ENCODE measurements at places on chromosomes 5 and 9.

DNA sequence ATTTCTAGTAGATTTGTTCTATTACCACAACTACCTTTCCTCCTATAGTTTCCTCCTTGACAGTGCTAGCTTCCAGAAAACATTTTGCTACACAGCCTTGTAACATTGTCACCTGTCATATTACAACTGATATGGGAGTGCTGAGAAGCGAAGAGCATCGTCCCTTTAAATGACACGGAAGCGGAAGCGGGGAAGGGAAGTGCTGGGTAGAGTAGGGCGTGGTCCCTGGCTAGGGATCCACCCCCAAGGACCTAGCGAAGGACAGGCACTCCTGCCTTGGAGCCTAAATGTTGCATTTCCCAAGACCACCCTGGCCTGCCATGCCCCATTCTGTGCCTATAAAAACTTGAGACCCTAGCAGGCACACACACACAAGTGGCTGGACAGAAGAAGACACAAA is 57.4 kb upstream of the RANBP6 start:
- H3K27me3 ChIP-seq, result no peaks in the 10 kb centered on the region
- H3K27ac ChIP-seq, result no peak overlapping the region
- H3K4me1 ChIP-seq, result no peaks in the 10 kb centered on the region
- H3K4me3 ChIP-seq, result no peak overlapping the region
- no peak for DNase-seq

DNA sequence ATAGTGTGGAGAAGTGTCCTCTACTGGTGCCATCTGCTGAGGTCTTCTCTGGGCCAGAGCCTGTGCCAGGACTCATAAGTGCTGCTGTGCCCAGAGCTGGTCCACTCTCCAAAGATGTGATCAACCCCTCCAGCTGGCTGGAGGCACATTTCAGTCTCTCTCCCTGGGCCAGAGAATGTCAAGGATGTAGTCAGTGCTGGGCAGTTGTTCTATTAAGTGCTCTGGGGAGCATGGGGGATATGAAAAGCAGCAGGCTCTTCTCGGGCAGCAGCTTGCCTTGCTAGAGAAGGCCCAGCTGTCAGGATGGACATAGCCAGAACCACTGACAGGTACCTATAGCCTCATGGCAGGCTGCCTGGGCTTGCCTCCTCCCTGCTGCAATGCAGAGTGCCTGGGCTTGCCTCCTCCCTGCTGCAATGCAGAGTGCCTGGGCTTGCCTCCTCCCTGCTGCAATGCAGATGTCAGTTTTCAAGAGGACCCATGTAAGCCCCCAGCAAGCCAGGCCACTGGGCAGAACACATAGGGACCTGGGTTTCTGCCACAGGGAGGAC is 157.2 kb upstream of the PANK3 start:
- DNase-seq, result no peak
- no peak overlapping the region for H3K27ac ChIP-seq
- H3K36me3 ChIP-seq, result no peaks in the 10 kb centered on the region
- H3K4me1 ChIP-seq, result no peaks in the 10 kb centered on the region

DNA sequence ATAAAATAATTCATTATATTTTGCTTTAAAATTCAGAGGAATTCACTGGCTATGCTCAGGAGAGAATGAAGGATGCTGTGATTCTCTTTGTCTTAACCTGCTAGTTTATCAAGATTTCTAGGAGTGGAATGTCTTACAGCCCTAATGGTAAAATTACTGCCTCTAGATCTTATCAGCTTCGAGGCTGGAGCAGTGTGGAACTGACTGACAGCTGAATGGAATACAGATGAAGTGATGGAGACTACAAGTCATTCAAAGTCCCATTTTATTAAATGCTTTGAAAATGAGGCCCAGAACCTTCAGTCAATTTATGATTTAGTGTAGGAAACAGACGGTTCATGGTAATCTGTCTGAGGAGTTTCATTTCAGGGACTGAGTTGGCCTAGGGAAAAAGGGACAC is 202.1 kb downstream of the RFX3 start:
- DNase-seq, result no peak
- H3K27ac ChIP-seq, result no peak overlapping the region
- H3K36me3 ChIP-seq, result no peaks in the 10 kb centered on the region
- no peak overlapping the region for H3K4me3 ChIP-seq

- peak overlapping the region; percentile 86 for H3K4me3 ChIP-seq
- H3K4me1 ChIP-seq, result peaks cover 23% of the 10 kb centered on the region
- peak overlapping the region; percentile 94 for H3K27ac ChIP-seq
- DNase-seq, result no peak
- no peaks in the 10 kb centered on the region for H3K36me3 ChIP-seq
These were observed 844 bp upstream of the MCCC2 start for GRCh38 chr5:71586052-71586940.

- no peak overlapping the region for H3K27ac ChIP-seq
- no peaks in the 10 kb centered on the region for H3K36me3 ChIP-seq
- no peak overlapping the region for H3K4me3 ChIP-seq
- H3K27me3 ChIP-seq, result no peaks in the 10 kb centered on the region
- no peaks in the 10 kb centered on the region for H3K4me1 ChIP-seq
These were observed 13.9 kb upstream of the ANKRD18A start for GRCh38 chr9:38634315-38634714.

DNA sequence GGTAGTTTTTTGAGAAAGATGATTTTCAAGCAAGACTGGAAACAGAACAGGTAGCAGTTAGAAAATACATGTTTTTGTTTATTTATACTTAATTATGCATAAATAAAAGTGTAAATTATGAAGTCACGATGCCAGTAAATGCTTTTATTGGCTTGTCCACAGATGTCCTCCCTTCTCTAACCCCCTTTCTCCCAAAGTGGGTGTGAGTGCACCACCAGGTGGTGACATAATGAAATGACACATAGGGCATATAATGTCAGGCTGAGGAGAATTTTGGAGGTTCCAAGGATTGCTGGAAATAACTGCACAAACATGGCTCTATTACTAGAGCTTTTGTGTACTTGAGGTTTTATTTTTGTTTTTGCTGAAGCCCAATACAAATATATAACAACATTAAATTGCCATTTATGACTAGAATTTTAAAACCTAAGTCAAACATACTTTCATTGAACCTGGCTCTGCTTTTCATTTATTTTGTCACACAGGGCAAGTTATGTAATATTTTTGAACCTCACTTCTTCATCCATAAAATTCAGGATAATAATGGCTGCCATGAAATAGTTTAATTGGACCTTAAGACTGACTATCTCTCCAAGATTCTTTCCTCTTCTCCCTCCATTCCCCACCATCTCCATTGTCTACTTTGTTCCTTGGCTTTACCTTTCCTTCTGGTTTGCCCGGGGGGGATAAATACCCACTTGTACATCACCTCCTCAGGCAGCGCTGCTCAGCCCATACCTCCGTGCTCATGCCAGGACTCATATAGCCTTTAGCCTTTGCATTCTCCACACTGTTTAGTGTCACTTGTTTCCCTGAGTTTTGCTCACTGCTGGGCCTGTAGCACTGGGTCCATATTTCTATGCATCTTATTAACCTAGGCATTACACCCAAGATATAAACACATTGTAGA is 168.8 kb downstream of the PDE4D start:
- no peaks in the 10 kb centered on the region for H3K4me1 ChIP-seq
- H3K27me3 ChIP-seq, result no peaks in the 10 kb centered on the region
- DNase-seq, result no peak
- no peak overlapping the region for H3K4me3 ChIP-seq

GRCh38 chr9:92725266-92725545 is 39.4 kb downstream of the BICD2 start:
- DNase-seq, result no peak
- H3K27me3 ChIP-seq, result no peaks in the 10 kb centered on the region
- H3K27ac ChIP-seq, result no peak overlapping the region
- H3K36me3 ChIP-seq, result peaks cover 62% of the 10 kb centered on the region
- no peak overlapping the region for H3K4me3 ChIP-seq

GRCh38 chr5:87560528-87560927 is 147.8 kb upstream of the CCNH start:
- no peaks in the 10 kb centered on the region for H3K4me1 ChIP-seq
- H3K27me3 ChIP-seq, result no peaks in the 10 kb centered on the region

DNA sequence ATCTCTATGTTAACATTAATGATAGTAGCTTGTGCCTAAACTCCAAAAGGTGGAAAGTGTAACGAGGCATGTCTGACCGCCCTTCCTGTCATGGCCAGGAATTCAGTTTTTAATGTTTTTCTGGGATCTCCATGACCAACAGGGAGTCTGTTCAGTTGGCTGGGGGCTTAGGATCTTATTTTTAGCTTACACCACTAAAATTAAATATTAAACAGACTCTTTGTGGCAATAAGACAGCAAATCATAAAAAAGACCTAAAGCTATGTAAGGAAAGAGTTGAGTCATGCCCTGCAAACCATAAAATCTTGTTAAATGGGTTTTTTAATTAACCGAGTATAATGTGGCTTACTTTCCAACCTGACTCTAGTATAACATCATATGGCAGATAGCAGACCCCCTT is 247.8 kb downstream of the DIRAS2 start:
- H3K27me3 ChIP-seq, result no peaks in the 10 kb centered on the region
- DNase-seq, result no peak
- H3K27ac ChIP-seq, result no peak overlapping the region

- no peaks in the 10 kb centered on the region for H3K36me3 ChIP-seq
- no peak overlapping the region for H3K27ac ChIP-seq
- no peak for DNase-seq
- H3K27me3 ChIP-seq, result no peaks in the 10 kb centered on the region
These were observed 15.3 kb downstream of the TNFSF15 start for GRCh38 chr9:114790521-114790920.

All from effector memory CD4-positive, alpha-beta T cell (primary cell).